ENCODE measurements at places on chromosomes 2 and 18. TPM values are rescaled to one million over a fixed set of nuclear protein-coding genes. Genes with fewer than 3 reads are reported as not detected.

- no peak overlapping the region for H3K27ac ChIP-seq
- no peak for DNase-seq
- H3K4me3 ChIP-seq, result peak overlapping the region; percentile 61
- H3K36me3 ChIP-seq, result no peaks in the 10 kb centered on the region
- H3K27me3 ChIP-seq, result peaks cover 96% of the 10 kb centered on the region
- peaks cover 55% of the 10 kb centered on the region for H3K4me1 ChIP-seq
These were observed 1.4 kb downstream of the DPYSL5 start for GRCh38 chr2:26849056-26849999.

- no peaks in the 10 kb centered on the region for H3K4me1 ChIP-seq
- peaks cover under 1% of the 10 kb centered on the region for H3K27me3 ChIP-seq
- no peaks in the 10 kb centered on the region for H3K36me3 ChIP-seq
- no peak for DNase-seq
These were observed 359.2 kb downstream of the TGIF1 start for GRCh38 chr18:3808985-3809780.

The AQP12A gene
- not detected for total RNA-seq

GRCh38 chr2:239883326-239884050 lies 141.7 kb downstream of the NDUFA10 start:
- H3K4me3 ChIP-seq, result no peak overlapping the region
- peaks cover 7% of the 10 kb centered on the region for H3K4me1 ChIP-seq
- H3K27me3 ChIP-seq, result peaks cover 16% of the 10 kb centered on the region
- no peak for DNase-seq
- H3K36me3 ChIP-seq, result no peaks in the 10 kb centered on the region

DNA sequence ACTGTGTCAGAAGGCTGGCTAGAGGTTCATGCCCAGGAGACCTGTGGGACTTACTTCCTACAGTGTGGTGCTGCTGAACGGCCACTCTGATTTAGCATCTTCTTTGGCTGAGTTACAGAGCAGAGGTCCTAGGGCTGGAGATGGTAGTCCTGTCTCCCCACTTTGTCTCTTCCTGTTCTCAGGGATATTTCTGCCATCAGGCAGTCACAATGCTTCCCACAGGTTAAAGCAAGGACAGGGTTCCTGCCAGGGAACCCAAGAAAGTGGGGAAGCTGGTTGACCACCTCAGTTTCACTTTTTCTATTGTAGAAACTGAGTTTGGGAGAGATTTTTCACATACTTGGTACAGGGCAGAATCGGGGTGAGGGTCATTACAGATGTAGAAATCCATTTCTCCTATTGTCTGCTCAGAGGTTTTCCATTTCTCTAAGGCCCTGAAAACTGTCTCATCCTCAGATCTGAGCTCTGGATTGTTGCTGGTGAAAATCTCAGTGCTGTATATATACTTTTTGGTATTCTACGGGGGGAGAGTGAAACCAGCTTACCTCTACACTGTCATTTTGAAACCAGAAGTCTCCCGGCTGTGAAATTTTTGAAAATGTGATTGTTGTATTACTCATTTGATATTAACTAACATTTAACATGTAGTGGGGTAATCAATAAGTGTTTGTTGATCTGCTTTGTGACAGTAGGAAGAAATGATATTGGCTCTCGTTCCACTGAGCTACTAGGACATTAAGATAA lies 37.0 kb upstream of the MEP1B start:
- H3K36me3 ChIP-seq, result no peaks in the 10 kb centered on the region
- no peak overlapping the region for H3K4me3 ChIP-seq
- H3K4me1 ChIP-seq, result no peaks in the 10 kb centered on the region

- peak; percentile 52 for DNase-seq
- peak overlapping the region; percentile 79 for H3K27ac ChIP-seq
- H3K36me3 ChIP-seq, result peaks cover 36% of the 10 kb centered on the region
- H3K27me3 ChIP-seq, result no peaks in the 10 kb centered on the region
These were observed 54.6 kb downstream of the PIKFYVE start for GRCh38 chr2:208320686-208321085.

The LINC00305 gene
- not detected for total RNA-seq

GRCh38 chr2:226963528-226963927 lies 127.7 kb downstream of the RHBDD1 start:
- H3K4me1 ChIP-seq, result no peaks in the 10 kb centered on the region
- no peaks in the 10 kb centered on the region for H3K27me3 ChIP-seq
- DNase-seq, result no peak
- H3K27ac ChIP-seq, result no peak overlapping the region
- peaks cover 6% of the 10 kb centered on the region for H3K36me3 ChIP-seq
- no peak overlapping the region for H3K4me3 ChIP-seq

- no peak overlapping the region for H3K4me3 ChIP-seq
- H3K4me1 ChIP-seq, result peaks cover 31% of the 10 kb centered on the region
- DNase-seq, result no peak
- no peak overlapping the region for H3K27ac ChIP-seq
- no peaks in the 10 kb centered on the region for H3K36me3 ChIP-seq
These were observed 21.0 kb upstream of the PDE1A start for GRCh38 chr2:182447863-182448262.

The DPP4 gene
- total RNA-seq, result 4.4 TPM

The CHRND gene
- not detected for total RNA-seq

The SP9 gene
- not detected for total RNA-seq

The KIAA2012 gene
- total RNA-seq, result not detected

- H3K27ac ChIP-seq, result no peak overlapping the region
- H3K4me3 ChIP-seq, result no peak overlapping the region
- no peaks in the 10 kb centered on the region for H3K27me3 ChIP-seq
- no peaks in the 10 kb centered on the region for H3K36me3 ChIP-seq
- peaks cover 6% of the 10 kb centered on the region for H3K4me1 ChIP-seq
These were observed 288.4 kb upstream of the ID2 start for GRCh38 chr2:8393506-8393905.

The CAVIN2 gene
- 93.9 TPM for total RNA-seq

DNA sequence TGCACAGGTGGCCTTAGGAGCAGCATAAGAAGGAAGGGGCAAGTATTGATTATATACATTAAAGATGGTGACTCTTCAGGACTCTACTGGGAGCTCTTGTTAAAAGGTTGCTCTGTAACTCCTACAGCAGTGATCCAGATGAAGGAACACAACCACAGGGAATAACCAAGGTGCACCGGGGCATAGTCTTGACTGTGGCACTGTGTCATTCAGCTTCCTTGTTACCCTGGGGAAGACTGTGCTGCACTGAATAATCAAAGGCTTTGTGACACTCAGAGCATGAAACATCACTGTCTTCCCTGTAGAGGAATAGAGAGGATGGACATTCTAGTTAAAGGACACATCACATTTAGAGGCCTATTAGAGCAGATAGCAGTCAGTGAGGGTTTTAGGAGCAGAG lies 105.3 kb downstream of the UBE2E3 start:
- no peak overlapping the region for H3K4me3 ChIP-seq
- no peak overlapping the region for H3K27ac ChIP-seq
- no peaks in the 10 kb centered on the region for H3K4me1 ChIP-seq
- H3K27me3 ChIP-seq, result peaks cover 7% of the 10 kb centered on the region
- no peaks in the 10 kb centered on the region for H3K36me3 ChIP-seq

The SERPINB13 gene
- not detected for total RNA-seq

The TTN gene
- total RNA-seq, result 2,803 TPM

GRCh38 chr18:50680966-50681365 lies 121.1 kb downstream of the MAPK4 start:
- no peaks in the 10 kb centered on the region for H3K27me3 ChIP-seq
- H3K4me3 ChIP-seq, result no peak overlapping the region
- H3K36me3 ChIP-seq, result no peaks in the 10 kb centered on the region
- DNase-seq, result no peak
- no peaks in the 10 kb centered on the region for H3K4me1 ChIP-seq
- no peak overlapping the region for H3K27ac ChIP-seq

GRCh38 chr2:871926-872680 lies 78.5 kb upstream of the SNTG2 start:
- H3K4me1 ChIP-seq, result no peaks in the 10 kb centered on the region
- H3K27ac ChIP-seq, result no peak overlapping the region
- H3K36me3 ChIP-seq, result no peaks in the 10 kb centered on the region
- H3K4me3 ChIP-seq, result no peak overlapping the region
- H3K27me3 ChIP-seq, result peaks cover 77% of the 10 kb centered on the region

The LRATD1 gene
- 3.1 TPM for total RNA-seq

The RESP18 gene
- total RNA-seq, result not detected

- H3K4me3 ChIP-seq, result no peak overlapping the region
- H3K27me3 ChIP-seq, result peaks cover 12% of the 10 kb centered on the region
- H3K36me3 ChIP-seq, result no peaks in the 10 kb centered on the region
- H3K4me1 ChIP-seq, result no peaks in the 10 kb centered on the region
- DNase-seq, result no peak
These were observed 435.1 kb upstream of the MEIS1 start for GRCh38 chr2:65999796-66000195.
